ENCODE measurements at places on chromosomes 12 and 14.

GRCh38 chr14:89160437-89160836 is 256.6 kb downstream of the FOXN3 start:
- no peak for DNase-seq

GRCh38 chr14:74297986-74298385 is 4.7 kb downstream of the ABCD4 start:
- no peak for DNase-seq

DNA sequence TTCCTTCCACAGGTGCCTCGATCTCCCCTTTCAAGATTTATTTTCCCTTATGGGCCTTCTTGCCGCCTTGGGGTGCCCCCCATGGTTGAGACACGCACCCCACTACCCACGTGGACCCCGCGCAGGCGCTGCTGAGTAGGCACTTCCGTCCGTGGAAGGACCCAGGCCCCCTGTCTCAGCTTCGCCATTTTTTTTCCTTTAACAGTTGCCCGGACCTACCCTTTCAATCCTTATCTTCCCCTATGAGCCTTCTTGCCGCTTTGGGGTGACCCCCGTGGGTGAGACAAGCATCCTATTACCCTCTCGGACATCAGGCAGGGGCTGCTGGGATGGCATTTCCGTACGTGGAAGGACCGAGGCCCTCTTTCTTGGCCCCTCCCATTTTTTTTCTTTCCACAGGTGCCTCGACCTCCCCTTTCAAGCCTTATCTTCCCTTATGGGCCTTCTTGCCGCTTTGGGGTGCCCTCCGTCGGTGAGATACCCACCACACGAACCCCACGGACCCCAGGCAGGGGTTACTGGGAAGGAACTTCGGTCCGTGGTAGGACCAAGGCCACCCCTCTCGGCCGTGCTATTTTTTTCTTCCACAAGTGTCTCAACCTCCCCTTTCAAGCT is 268.2 kb downstream of the ALG10 start:
- DNase-seq, result no peak

GRCh38 chr14:75295491-75296345 is 17.1 kb downstream of the FOS start:
- DNase-seq, result no peak

GRCh38 chr12:12384571-12385340 is 27.9 kb downstream of the BORCS5 start:
- no peak for DNase-seq

GRCh38 chr12:95756362-95756761 is 34.2 kb downstream of the NTN4 start:
- DNase-seq, result no peak

- no peak for DNase-seq
These were observed 89.1 kb upstream of the ZDHHC17 start for GRCh38 chr12:76674669-76675315.
